Stimulated activated CD4-positive, alpha-beta T cell treated with anti-CD3 and anti-CD28 coated beads, Interleukin-1b, Interleukin-23, amount 100 ng/mL, for 4 hours (primary cell): ENCODE measurements at places on chromosomes 7 and 10.

DNA sequence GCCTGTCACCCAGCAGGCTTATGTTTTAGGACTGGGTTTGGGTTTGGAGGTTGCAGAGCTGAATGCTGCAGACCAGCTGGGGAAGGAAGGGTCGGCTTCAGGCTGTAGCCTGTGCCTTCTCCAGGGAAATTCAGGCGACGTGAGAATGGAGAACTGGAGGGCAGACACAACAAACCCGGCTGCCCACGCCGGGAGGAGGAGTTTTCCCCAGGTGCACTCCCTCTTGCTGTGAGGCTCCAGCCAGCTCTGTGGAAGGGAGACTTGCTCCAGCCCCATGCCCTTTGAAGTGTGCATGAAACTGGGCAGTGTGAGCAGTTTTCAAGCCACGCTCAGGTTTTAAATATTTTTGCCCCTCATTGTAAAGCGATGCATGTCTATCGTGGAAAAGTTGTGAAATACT, 279.1 kb downstream of the CCSER2 start:
- DNase-seq = no peak

DNA sequence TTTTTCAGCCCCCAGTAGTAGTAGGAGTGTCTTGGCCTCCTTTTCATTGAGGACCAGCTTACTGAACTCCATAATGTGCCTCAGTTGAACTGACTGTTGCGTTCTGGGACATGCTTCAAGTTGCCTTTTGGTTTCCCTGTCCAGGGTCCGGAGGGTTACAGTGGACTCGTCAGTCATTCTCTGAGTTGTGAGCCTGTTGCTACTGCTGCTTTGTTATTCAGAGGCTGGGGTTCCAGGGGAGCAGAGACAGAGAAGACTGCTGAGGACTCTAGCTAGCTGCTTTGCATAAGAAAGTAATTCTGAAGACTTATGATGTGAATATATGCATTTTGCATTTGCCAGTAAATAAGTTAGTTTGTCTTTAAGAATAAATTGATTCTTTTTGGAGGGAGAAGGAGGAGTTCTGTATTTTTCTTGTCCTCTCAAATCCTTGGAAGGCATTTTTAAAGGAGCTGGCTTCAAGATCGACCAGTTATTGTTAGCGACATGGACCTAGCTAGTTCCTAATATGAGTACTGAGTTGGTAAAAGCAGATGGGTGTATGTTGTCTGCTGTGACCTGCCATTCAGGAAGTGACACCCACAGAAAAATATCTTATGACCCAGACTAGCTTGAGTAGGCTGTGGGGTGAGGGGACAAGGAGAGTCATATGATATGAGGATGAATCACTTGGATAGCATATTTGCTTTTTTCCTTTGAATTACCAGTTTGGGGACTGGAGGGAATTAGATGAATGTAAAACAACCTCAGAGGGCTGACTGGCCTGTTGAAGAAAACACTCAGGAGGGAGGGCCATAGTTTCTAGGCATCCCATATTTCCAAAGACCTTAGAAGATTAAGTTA, 8.3 kb downstream of the PI4K2A start:
- no peak for DNase-seq

DNA sequence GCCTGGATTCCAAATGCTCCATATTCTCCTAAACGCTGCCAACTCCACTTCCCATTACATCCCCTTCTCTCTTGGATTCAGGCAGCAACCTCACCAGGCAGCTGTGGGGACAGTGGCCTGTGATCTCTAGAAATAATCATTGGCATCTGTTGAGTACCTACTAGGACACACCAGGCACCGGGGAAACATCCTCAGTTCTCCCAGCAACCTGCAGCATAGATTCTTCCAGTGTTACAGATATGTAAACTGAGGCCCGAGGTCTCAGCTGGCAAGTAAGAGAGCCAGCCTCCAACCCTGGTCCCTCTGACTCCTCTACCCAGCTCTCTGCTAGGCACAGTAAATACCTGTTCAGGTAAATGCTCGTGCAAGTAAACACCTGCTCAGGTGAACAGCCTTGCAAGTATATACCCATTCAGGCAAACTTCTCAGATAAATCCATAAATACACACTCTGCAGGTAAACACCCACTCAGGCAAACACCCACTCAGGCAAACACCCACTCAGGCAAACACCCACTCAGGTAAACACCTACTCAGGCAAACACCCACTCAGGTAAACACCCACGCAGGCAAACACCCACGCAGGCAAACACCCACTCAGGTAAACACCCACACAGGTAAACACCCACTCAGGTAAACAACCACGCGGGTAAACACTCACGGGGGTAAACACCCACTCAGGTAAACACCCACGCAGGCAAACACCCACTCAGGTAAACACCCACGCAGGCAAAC, 18.7 kb downstream of the ASB13 start:
- DNase-seq = no peak

DNA sequence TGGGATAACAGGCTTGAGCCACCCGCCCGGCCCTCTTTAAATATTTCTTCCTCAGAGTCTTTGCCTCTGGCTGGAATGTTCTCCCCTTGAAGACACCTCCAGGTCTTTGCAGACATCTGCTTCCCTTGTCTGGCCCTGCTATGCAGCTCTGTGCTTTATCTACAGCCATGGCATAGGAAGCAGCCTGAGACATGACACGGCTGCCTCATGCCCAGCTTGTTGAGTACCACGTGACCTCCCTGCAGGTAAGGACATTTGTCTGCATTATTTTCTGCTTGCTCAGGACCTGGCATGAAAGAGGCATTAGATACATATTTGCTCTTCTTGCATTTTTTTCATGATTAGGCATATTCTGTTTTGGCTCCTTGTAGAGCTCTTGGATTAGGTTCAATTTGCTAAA, 113.8 kb upstream of the KLF6 start:
- DNase-seq = no peak

DNA sequence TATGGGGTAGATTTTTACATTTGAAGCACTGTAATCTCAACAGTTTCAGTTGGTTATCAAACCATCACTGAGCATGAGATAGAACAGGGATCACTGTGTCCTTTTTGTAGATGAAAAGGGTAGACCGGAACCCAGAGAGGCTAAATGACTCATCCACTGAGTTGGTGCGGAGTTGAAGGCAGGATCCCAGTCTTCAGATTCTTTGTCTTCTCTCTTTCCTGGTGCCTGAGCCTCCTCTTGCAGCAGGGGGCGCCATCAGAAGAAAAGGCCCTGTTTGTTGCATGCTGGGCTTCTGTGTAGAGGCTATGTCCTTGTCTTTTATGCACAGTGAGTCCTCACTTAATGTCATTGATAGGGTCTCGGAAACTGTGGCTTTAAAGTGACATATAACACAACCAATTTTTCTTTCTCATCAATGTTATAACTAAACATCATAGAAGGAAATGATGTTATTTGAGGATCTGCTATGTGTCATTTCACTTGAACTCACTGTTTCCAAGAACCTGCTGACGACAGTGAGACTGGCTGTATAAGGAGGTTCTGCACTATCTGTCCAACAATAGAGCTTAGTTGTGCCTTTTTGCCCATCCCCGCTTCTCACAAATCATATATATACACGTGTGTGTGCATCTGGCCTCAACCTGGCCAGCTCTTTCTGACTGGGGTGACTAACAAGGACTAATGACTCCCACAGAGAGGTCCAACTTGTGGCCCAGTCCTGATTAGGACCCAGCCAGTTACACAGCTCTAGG, 14.3 kb downstream of the ZNF282 start:
- peak; percentile 56 for DNase-seq

DNA sequence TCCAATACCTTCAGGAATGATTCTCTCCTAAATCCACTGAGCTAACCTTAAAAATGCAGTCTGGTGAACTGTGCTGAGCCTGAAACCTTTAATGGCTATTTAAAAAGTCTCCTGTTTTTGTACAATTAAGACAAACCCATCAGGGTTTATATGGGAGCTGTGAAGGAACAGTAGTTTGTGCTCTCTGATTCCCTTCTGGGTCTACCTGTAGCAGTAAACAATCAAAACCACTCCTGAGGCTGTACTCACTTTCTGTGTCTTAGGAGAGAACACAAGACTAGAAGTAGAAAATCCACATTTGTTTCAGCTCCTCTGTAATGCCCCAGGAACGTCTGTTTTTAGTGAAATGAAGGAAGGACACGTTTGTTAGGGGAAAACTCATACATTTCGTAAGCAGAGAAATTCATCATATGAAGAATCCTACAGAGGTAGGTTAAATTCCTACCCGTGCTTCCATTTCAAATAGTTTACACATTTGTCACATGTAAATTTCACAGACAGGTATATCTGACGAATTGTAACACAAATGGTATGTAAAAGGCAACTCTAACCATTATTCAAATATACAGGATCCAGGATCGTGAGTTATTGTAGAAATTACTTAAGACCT, 2.6 kb downstream of the CUX1 start:
- no peak for DNase-seq

DNA sequence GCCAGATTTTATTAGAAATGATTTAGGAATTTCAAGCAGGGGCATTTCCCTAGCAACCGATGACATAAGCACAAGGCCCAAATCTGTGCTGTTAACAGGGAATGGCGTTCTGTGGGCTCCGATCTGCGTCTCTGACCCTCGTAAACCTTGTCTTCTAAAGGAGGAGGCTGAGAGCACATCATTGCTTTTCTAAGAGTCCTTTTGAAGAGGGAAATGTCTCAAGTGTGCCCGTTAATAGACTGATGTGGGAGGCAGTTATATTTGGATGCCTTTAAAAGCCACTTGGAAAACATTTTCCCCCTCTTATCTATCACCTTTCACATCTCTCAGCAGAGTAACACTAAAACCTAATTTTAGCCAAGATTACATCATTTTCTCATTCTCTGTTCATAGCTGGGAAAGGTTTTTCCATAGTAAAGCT, 424.1 kb upstream of the GALNT17 start:
- DNase-seq = no peak
